ENCODE measurements at places on chromosomes 7 and 10. TPM values are rescaled to one million over a fixed set of nuclear protein-coding genes. Genes with fewer than 3 reads are reported as not detected.
A peak's percentile ranks its signal among the peaks of the same experiment; 100 is the strongest.

GFRA1 gene
- total RNA-seq: not detected

CPED1 gene
- total RNA-seq: not detected

GPR85 gene
- 0.16 TPM for total RNA-seq

PNLIPRP3 gene
- total RNA-seq: not detected

- no peaks in the 10 kb centered on the region for H3K4me1 ChIP-seq
- H3K27me3 ChIP-seq: no peaks in the 10 kb centered on the region
- H3K27ac ChIP-seq: no peak overlapping the region
- DNase-seq: no peak
Observed at GRCh38 chr7:13433946-13434345, 555.5 kb downstream of the ETV1 start.

DNA sequence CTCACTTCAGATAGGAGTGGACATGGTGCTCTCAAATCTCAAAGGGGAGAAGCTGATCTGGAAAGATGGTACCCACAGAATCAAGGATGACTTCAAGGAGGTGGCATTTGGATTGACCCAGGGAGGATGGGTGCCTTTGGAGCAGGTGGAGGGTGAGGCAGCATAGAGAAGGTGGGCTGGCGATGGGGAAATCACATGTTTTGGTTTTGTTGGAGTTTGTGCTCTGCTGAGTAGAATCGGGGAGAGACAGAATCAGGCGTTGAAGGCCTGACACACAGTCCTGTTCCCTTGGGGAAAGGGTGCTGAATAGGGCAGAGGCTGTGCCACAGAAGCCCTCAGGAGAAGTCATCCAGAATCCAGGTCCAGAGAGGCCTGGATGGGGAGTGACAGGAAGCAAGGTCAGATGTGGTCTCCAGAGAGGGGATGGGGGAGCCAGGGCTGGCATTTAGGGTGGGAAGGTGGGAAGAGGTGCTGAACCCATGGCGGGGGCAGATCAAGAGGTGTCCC lies 291.1 kb downstream of the GLRX3 start:
- no peak overlapping the region for H3K27ac ChIP-seq
- H3K4me3 ChIP-seq: no peak overlapping the region
- DNase-seq: no peak
- H3K4me1 ChIP-seq: no peaks in the 10 kb centered on the region
- no peaks in the 10 kb centered on the region for H3K27me3 ChIP-seq

GRCh38 chr10:58570979-58571378 lies 58.3 kb downstream of the BICC1 start:
- no peak overlapping the region for H3K4me3 ChIP-seq
- no peak for DNase-seq
- H3K27ac ChIP-seq: no peak overlapping the region
- no peaks in the 10 kb centered on the region for H3K27me3 ChIP-seq

DNA sequence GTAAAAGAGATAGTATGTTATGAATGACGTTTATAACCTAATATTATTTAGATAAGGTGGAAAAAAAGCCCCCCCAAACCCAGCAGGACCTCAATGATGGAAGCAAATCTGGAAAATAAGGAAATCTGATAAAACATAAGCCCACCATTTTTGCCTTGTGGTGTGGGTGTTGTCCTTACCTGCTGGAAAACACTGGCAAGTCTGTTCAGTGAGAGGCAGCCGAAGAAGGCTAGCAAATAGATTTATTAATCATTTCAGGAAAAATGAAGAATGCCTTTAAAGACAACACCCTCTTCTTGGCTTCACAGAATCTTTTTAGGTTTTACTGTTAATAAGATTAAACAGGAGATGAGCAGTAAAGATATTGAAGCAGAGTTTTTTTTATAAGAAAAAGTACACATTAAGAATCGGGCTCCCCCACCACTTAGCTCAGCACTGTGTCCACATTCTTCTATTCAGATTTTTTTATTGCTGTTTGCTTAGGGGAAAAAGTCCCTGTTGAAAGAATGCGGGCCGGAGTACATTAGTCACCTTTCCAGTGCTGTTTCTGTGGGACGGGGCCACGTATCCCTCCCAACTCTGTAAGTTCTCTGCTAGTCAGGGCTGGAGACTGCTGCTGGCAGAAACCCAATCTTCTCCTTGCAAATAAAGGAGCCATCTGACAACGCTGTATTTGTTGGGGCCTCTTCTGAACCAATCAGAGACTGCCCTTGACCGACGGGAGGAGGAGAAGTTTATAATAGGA lies 104.1 kb downstream of the EVX1 start:
- no peak for DNase-seq
- H3K27me3 ChIP-seq: peaks cover 29% of the 10 kb centered on the region
- H3K36me3 ChIP-seq: no peaks in the 10 kb centered on the region
- no peak overlapping the region for H3K27ac ChIP-seq
- no peak overlapping the region for H3K4me3 ChIP-seq

- H3K4me1 ChIP-seq: no peaks in the 10 kb centered on the region
- H3K27me3 ChIP-seq: peaks cover 13% of the 10 kb centered on the region
- no peak overlapping the region for H3K27ac ChIP-seq
- no peaks in the 10 kb centered on the region for H3K36me3 ChIP-seq
- DNase-seq: no peak
- H3K4me3 ChIP-seq: no peak overlapping the region
Observed at GRCh38 chr10:6819301-6819700, 239.2 kb upstream of the PRKCQ start.

- no peak overlapping the region for H3K4me3 ChIP-seq
- no peaks in the 10 kb centered on the region for H3K36me3 ChIP-seq
- H3K4me1 ChIP-seq: no peaks in the 10 kb centered on the region
- no peak overlapping the region for H3K27ac ChIP-seq
Observed at GRCh38 chr7:41110186-41110585, 592.7 kb downstream of the INHBA start.

DNA sequence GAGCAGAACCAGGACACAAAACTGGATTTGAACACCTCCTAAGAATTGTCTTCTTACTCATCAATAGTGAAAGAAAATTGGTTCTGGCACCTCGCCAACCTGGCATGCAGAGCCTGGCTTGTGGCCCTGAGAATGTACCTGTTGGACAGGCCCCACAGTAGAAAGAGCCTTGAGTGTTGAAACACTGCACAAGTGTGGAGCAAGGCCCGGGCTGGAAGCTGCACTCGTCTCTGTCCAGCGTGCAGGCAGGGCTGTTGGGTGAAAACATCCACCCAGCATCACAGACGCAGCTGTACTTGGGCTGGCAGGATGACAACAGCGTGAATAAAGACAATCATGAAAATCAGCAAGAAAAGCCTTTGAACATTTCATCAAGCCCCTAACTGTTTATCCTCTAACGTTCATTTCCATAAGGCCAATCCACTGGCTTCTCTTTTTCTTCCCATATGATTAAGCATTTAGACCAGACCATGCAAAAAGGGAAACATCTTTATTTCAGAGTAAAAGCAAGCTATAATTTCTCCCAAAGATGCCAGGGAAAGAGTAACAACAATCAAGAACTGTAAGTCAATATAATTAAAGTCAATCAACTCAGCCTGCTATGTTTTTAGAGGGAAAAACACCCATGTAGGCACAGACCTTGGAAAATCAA lies 15.6 kb downstream of the CUBN start:
- H3K4me3 ChIP-seq: no peak overlapping the region
- no peak overlapping the region for H3K27ac ChIP-seq
- H3K27me3 ChIP-seq: no peaks in the 10 kb centered on the region
- peaks cover 7% of the 10 kb centered on the region for H3K36me3 ChIP-seq

- H3K27ac ChIP-seq: peak overlapping the region; percentile 91
- peak overlapping the region; percentile 88 for H3K4me3 ChIP-seq
- H3K36me3 ChIP-seq: peaks cover 35% of the 10 kb centered on the region
- H3K27me3 ChIP-seq: no peaks in the 10 kb centered on the region
- peaks cover 29% of the 10 kb centered on the region for H3K4me1 ChIP-seq
Observed at GRCh38 chr7:6637544-6638229, 569 bp downstream of the ZNF316 start.

DNA sequence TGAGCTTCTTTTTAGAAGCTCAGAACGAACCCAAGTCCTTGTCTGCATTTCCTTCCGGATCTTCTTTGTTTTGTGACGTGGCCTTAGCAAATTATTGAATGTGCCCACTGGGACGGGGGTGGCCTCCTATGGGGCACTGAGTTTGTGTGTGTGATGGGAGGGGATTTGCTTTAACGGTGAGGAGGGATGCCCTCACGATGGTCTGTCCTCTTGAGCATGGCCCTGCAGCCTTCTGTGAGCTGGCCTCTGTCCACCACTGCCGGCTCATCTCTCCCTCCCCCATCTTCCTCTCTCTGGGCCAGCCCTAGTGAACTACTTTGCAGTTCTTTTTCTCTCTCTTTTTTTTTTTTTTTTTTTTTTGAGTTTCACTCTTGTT lies 62.9 kb upstream of the MKRN1 start:
- H3K4me3 ChIP-seq: no peak overlapping the region
- no peak overlapping the region for H3K27ac ChIP-seq
- no peak for DNase-seq
- peaks cover 16% of the 10 kb centered on the region for H3K27me3 ChIP-seq
